ENCODE measurements at places on chromosomes 2 and 18. TPM values are rescaled to one million over a fixed set of nuclear protein-coding genes. Genes with fewer than 3 reads are reported as not detected.
A peak's percentile ranks its signal among the peaks of the same experiment; 100 is the strongest.

The MOGAT1 gene
- not detected for total RNA-seq

DNA sequence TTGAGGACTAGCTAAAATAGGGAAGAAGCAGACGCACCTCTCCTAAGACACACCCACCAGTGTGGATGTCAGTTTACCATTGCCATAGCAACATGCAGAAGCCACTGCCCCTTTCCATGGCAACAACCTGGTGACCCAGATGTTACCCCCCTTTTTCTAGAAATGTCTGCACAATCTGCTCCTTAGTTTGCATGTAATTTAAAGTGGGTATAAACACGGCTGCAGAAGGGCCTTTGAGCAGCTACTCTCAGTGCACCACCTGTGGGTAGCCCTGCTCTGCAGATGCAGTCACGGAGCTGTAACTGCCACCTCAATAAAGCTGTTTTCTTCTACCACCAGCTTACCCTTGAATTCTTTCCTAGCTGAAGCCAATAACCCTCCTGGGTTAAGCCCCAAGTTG lies 87.1 kb downstream of the FBXO15 start:
- no peak for DNase-seq

- no peak for DNase-seq
These were observed 78.5 kb downstream of the EIPR1 start for GRCh38 chr2:3299130-3299529.

- DNase-seq = no peak
These were observed 538.9 kb upstream of the REG3G start for GRCh38 chr2:78486565-78486964.

The ANKRD62 gene
- 0.13 TPM for total RNA-seq

DNA sequence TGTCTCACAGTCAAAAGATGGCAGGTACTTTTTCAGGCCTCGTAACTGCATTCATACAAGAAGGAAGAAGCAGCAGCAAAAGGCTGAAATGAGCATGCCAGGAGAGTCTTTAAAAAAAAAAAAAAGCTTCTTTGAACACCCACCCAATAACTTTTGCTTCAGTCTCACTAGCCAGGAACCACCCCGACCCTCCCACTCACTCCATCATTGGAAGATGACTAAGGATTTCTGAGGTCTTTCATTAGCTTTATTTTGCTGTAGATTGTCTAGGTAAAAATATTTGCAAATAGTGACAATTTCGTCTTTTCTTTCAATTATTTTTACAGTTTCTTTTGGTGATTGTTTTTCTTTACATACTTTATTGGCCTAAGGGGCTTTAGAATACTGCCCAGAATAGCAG lies 37.9 kb downstream of the RBBP8 start:
- no peak for DNase-seq

The NTSR2 gene
- total RNA-seq = not detected

DNA sequence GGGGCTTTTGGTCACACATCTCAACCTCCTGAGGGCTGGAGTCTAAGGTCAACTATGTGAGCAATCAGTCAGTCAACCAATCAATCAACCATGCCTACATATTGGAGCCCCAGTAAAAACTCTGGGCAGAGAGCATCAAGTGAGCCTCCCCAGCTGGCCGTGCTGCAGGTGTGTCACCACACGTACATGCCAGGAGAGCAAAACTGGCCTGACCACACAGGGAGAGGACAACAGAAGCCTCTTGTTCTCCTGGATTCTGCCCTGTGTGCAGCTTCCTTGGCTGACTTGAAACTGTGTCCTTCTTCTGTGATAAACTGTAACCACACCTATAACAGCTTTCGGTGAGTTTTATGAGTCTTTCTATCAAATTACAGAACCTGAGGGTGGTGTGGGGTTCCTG lies 25.9 kb downstream of the GPR35 start:
- DNase-seq = no peak

- no peak for DNase-seq
These were observed 6.9 kb upstream of the OTOS start for GRCh38 chr2:240147382-240147781.

GRCh38 chr2:158687315-158687714 lies 107.8 kb upstream of the DAPL1 start:
- no peak for DNase-seq

The SLC14A1 gene
- total RNA-seq = not detected

The CCDC178 gene
- 0.90 TPM for total RNA-seq

The KRTCAP3 gene
- total RNA-seq = 29.1 TPM

- peak; percentile 15 for DNase-seq
These were observed 175.7 kb downstream of the PIEZO2 start for GRCh38 chr18:10973567-10974203.

DNA sequence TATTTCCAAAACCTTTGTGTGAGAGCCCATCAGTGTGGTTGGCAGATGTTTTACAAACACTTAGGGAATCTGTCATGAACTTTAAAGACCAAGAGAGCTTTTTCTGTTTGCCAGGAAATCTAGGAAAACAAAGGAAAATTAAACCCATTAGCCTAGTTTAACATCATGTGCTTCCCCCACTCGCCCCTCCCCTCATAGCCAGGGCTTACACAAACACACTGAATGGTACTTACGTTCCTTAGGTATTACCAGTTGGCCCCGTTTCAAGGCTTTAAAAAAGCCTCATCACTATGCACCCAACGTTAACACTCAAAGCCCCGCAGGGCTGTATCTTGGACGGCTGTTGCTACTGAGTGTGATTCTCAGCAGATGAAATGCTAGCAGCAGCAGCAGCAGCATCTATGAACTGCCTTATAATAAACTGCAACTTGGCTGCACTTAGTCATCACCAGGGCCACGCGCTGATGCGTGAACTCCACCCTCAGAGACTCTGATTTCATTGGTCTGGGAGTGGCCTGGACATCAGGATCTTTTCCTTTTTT lies 20.1 kb upstream of the TTC39C start:
- DNase-seq = peak; percentile 92

The UPP2 gene
- not detected for total RNA-seq

The HOXD1 gene
- total RNA-seq = not detected

The PCARE gene
- not detected for total RNA-seq

- peak; percentile 61 for DNase-seq
These were observed 4.7 kb upstream of the ITSN2 start for GRCh38 chr2:24365051-24365450.

DNA sequence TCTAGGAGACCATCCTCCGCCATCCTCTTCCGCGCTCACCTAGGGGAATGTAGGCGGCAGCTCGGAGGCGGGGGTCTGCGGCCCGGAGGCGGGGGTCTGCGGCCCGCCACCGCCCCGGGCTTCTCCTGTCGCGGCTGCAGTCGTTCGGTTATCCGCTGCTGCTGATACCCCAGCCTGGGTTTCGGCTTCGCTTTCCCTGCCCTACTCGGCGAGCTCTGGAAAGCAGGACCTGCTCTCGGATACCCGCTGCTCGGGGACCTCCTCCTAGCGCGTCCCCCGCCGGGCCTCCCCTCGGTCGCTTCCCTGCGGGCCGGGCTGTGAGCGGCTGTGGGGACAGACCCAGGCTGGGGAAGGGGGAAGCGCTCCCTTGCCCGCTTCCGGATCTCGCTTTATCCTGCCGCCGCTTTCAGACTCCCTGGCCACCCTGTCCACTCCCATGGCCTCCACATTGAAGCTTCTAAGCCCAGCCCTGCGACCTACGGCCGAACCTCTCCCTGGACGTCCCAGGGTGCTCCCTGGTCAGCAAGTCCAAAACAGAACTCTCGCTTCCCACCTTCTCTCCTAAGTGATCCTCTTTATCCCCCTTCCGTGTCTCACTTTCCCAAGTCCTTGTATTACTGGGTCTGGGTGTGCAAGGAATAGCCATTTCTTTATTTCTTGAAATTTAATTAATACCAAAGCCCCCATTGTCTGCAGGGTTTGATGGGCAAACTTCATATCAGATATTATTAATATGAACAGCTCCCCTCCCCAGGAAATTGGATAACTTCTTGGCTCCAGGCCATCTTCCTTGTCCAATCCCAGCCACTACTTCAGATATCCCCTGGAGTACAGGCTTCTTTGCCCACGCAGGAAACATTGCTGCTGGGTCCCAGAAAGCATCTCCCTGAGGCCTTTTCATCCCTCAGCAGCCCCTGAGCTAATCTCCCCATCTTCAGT lies 769 bp downstream of the FKBP1B start:
- no peak for DNase-seq

GRCh38 chr2:85062565-85062964 lies 70.6 kb upstream of the TCF7L1 start:
- no peak for DNase-seq

The KCNIP3 gene
- under 0.01 TPM for total RNA-seq

GRCh38 chr2:221816566-221816965 lies 244.5 kb upstream of the EPHA4 start:
- DNase-seq = peak; percentile 46

The B3GNT7 gene
- 0.26 TPM for total RNA-seq

DNA sequence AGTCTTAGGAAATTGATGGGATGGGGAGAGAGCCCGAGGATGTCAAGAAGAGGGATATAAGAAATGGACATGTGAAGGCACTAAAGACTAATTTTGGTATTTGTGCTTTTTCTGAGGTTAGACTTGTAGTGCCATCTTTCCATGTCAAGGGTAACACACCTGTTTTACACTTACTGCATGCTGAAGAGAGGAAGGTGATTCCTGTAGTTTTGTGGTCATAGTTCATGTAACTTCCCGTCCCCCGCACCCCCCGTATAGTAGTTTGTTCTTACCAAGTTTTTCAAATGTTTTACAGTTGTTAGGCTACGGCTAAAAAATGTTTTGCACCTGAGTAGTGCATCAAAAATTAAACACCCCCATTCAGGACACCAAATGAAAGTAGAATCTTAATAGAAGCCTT lies 73.8 kb downstream of the CLIP4 start:
- DNase-seq = no peak

GRCh38 chr18:72161691-72162090 lies 382.5 kb downstream of the CBLN2 start:
- peak; percentile 46 for DNase-seq

DNA sequence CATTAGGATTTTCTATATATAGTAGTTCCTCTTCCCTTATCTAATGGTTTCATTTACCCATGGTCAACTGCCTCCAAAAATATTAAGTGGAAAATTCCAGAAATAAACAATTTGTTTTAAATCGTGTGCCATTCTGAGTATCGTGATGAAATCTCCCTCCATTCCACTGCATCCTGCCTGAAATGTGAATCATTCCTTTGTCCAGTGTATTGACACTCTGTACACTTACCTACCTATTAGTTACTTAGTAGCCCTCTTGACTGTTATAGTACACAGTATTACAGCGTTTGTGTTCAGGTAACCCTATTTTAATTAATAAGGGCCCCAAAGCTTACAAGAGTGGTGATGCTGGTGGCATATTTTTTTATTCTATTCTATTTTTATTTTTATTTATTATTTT lies 26.2 kb downstream of the TAF4B start:
- DNase-seq = peak; percentile 35

- no peak for DNase-seq
These were observed 10.9 kb downstream of the NHEJ1 start for GRCh38 chr2:219149667-219150066.

GRCh38 chr2:29000956-29001355 lies 19.9 kb downstream of the TOGARAM2 start:
- no peak for DNase-seq

GRCh38 chr2:195382186-195382585 lies 274.8 kb upstream of the SLC39A10 start:
- DNase-seq = no peak

- no peak for DNase-seq
These were observed 312.4 kb upstream of the MEIS1 start for GRCh38 chr2:66122516-66122915.

DNA sequence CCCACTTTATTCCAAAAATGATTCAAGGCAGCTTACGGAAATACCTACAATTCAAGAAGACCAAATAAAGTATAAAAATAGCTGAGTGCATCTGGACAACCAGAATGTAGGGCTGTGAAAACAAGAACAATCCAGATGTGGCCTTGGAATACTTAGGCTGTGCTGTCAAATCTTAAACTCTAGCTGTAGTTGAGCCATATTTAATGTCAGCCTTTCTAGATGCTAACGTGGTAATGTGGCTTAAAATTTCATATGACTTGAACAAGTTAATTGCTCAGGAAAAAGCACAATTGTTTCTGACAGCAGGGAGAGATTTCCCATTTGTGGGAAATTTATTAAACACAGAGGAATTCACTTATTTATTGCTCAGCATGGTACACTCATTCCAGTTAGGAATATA lies 14.6 kb upstream of the NAPG start:
- DNase-seq = no peak

GRCh38 chr2:196584903-196585302 lies 54.6 kb upstream of the CCDC150 start:
- no peak for DNase-seq

GRCh38 chr2:233363744-233364235 lies 9.5 kb downstream of the DGKD start:
- no peak for DNase-seq

DNA sequence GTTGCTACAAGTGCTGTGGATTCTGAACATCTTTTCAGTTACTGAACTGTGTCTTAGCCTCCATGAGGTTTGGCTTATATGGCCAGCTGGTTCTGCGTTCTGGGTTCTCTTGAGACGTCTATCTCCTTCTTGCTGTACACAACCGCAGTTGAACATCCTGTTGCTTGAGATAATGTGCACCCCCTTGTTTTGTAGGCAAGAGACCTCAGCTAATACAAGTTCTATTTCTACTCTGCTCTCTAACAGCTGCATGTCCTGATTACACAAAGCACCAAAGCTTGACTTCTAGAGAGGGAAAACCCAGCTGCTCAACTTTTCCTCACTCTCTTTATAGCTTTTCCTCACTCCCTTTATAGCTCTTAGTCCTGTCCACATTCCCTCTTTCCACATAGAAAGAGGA lies 176.0 kb downstream of the LTBP1 start:
- no peak for DNase-seq

- peak; percentile 78 for DNase-seq
These were observed 63.6 kb downstream of the SPOPL start for GRCh38 chr2:138565230-138565598.

DNA sequence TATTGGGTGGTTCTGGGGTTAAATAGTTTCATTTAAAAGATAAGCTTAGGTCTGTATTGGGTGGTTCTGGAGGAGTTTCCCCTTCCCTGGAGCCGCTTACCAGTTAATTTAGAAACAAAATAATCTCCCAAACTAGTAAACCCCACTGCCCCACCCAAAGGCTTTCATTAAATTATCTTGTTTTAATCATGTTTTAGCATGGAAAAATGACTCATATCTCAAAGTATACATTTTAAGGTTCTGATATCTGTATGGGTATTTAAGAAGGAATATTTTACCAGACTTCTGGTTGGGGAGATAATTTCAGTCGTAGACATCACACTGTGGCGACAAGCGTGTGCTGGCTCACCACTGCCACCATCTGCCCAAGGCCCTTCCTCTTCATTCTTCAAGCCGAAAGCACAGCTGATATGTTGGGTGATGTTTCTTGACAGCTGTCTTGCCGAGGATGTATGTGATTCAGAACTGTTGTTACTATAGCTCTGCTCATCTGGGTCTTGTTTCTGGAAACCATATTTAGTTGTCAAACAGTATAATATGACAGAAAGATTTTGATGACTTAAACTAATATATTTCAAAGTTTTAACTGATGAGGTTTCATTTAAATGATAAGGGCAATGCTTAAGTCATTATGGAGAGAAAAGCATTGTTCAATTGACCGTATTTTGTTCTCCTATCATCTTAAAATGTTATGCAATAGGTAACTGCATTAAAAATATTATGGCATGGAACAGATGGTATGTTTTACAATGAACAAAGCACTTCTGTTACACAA lies 5.1 kb downstream of the FIGLA start:
- DNase-seq = peak; percentile 35

The YIPF4 gene
- total RNA-seq = 21.9 TPM

GRCh38 chr2:10122500-10123280 lies at the start of gene RRM2:
Gene RRM2 (plus strand): TSS chr2:10122739. CDS start chr2:10122799, 60 bp downstream.
- peak; percentile 79 for DNase-seq

All from bronchial epithelial cell (primary cell).